Activated T-cell treated with anti-CD3 and anti-CD28 coated beads, Interleukin-2, amount 50 U/mL, for 72 hours (primary cell): ENCODE measurements at places on chromosomes 1 and 21. TPM values are rescaled to one million over a fixed set of nuclear protein-coding genes. Genes with fewer than 3 reads are reported as not detected.
A peak's percentile ranks its signal among the peaks of the same experiment; 100 is the strongest.

- DNase-seq = no peak
These were observed 27.2 kb downstream of the ADGRL2 start for GRCh38 chr1:81827942-81828341.

DNA sequence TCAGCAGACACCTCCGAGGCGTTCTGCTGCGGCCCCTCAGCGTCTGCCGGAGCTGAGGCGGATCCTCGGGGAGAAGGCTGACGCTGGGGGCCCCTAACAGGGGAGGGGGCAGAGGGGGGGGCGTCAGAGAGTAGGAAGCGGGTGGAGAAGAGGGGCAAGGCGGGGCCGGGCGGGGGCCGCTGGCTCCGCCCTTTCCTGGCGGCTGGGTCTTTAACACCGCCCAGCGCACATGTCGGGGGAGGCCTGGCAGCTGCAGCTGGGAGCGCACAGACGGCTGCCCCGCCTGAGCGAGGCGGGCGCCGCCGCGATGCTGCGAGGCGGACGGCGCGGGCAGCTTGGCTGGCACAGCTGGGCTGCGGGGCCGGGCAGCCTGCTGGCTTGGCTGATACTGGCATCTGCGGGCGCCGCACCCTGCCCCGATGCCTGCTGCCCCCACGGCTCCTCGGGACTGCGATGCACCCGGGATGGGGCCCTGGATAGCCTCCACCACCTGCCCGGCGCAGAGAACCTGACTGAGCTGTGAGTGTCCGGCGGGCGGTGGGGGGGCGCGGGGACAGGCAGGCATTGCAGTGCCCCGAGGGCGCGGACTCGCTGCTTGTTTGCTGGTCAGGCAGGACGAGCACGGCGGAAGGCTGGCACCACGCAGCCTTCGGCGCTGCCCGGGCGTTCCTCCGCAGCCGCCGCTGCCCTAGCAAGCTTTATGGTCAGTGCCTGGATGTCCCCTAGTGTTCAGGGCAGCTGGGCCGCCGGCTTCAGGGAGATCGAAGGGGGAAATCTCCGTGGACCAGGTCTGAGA lies at the start of gene NTRK1:
Gene NTRK1, plus strand, starts transcription at position 238 of the 796 bp plus-strand sequence. Its CDS starts 70 bp downstream, at position 308.
- peak; percentile 74 for DNase-seq

DNA sequence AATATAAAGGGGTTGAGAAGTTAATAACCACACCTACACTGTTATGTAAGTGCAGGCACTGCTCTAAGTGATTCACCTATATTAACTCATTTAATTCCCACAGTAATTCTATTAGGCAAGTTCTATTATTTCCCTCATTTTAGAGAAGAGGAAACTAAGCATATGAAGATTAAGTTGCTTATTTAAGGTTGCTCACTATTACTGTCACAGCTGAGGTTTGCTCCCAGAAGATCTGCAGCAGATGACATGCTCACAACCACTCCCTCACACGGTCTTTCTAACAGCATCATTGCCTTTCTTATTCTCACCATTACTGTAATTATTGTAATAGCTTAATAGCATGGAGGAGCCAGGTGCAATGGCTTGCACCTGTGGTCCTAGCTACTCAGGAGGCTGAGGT lies 196.4 kb upstream of the GREM2 start:
- DNase-seq = no peak

DNA sequence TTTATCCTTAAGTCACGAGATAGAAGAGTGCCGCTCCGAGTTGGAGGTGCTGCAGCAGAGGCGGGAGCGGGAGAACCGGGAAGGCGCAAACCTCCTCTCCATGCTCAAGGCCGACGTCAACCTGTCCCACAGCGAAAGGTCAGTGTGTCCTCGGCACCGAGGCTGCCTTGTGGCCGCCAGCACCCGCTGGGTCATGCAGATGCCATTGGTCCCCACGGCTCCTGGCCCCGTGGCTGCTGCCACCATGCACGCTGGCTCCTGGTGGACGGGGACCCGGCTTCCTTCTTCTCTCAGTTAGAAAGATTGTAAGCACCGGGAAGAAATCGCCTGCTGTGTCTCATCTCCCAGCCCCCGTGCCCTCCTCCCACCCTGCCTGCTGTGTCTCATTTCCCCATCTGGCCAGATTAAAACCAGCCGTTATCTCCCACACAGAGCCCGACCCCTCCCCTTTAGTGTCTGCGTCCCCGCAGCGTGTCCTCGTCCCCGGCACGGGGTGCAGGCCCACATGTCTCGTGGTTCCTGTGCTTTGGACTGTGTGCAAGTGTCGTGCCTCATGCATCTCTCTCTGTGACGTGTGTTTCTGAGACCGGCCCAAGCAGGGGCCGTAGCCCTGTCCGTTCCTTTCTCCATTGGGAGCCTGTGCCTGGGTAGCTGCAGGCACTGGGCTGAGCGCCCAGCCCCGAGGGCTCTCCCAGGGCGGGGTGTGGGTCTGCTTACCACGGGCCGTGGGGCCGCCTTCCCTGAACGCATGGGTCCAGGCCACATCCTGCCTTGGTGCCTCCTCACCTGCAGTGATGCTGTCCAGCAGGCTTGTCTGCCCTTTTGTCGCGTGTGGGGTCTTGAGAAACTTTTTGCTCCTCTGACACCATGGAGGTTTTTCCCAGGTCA lies 62.1 kb downstream of the PCNT start:
- DNase-seq = no peak

- no peak for DNase-seq
These were observed 26.2 kb upstream of the PADI4 start for GRCh38 chr1:17281775-17282181.

DNA sequence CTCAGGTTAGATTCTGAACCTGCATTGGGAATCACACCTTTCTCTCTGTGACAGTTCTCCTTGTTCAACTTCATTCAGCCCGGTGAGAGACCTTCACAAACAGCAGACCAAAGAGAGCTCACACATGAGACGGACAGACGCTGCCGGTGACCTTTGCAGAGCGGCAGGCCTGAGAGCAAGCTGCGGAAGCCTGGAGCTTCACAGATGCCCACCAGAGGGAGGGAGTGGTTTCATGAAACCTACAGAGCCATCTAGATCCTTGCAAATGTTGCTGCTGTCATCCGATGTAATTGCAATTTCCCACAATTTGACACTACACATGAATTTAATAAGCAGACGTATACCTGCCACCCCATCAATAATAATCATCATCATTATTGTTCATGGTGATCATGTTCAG lies 39.4 kb downstream of the GRIK3 start:
- no peak for DNase-seq

DNA sequence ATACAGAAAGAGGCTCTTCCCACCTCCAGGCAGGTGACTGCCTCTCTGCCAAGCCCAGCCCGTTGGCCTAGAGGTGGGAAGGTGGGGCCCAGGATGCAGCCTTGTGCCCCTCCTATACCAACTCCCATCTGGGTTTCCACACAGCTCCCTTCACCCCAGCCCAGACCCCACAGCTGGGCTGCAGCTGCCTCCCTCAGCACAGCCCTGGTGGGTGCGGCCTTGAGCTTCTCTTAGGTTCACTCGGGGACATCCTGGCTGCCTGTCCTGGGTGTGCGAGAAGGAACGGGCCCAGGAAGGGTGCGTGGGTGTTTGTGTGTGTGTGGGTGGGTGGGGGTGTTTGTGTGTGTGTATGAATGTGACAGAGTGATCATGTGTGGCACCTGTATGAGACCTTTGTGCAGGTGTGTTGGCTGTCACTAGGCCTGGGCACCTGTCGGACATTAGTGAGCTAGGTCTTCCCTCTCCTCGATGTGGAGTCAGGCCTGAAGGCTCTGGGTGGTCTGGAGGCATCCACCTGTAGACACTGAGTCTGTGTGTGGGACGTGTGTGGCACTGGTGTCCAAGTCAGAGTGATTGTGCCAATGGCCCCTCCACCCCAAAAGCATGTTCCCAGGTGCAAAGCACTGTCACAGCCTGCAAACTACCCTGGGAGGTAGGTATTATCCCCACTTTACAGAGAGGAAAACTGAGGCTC lies 30.7 kb downstream of the FOXO6 start:
- no peak for DNase-seq

DNA sequence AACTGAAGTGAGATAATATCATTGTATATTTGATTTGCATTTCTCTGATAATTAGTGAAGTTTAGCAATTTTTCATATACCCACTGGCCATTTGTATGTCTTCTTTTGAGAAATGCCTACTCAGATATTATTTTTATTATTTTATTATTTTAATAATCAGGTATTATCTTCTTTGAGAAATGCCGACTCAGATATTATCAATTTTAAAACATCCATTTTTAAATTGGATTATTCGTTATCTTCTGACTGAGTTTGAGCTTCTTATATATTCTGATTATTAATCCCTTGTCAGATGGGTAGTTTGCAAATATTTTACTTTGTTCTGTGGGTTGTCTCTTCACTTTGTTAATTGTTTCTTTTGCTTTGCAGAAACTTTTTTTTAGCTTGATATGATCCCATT lies 37.7 kb downstream of the KMO start:
- DNase-seq = no peak

GRCh38 chr1:61436016-61436415 lies 288.9 kb downstream of the TM2D1 start:
- DNase-seq = no peak

GRCh38 chr1:9884805-9885204 lies 25.3 kb downstream of the CTNNBIP1 start:
- DNase-seq = no peak

DNA sequence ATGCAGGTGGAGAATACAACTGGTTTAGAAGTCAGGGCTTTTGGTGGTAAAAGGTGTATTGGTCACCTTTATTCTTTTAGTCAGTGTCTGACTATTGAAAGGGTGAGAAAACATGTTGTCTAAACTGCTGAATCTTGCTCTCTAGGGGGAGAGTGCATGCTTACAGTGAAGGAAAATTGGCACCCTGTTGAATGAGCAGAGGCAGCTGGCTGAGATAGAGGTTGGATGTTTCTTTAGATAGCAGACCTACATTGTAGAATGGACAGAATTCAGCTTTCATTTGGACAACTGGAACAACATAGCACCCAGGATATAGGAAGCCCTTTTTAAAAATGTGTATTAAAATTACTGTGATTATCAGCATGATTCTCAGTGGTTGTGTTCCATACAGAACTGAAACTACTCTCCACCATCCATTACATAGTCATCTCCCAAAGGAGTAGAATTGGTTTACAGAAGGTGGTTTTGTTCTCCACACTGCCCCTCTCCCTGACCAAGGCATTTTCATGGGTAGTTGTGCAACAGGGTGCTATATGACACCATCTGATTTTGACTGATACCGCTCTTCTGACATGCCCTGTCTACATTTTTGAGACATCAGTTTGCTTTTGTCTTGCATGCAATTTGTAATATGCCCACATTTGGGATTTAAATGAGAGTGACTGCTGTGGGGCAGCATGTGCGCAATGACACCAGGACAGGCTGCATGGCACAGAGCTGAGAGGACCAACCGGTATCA lies 16.2 kb downstream of the RHOU start:
- no peak for DNase-seq

DNA sequence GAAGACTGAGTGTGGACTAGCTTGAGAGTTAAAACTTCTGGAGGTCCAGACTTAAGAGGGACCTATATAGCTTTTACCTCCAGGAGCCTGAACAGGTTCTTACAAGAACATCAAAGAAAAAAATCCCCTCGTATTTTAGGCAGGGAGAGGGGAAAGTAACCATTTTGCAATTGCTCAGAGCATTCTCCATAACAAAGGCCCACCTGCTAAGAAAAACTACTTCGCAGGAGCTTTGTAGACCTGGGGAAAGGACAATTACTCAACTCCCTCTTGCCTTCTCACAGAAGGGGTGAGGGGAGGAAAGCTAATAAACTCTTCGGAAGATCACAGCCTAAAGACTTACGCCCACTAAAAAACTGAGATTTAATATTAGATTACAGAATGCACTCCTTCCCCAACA lies 86.3 kb downstream of the RERE start:
- no peak for DNase-seq

GRCh38 chr1:37338658-37339057 lies 135.7 kb upstream of the ZC3H12A start:
- DNase-seq = no peak

- DNase-seq = no peak
These were observed 322.4 kb downstream of the SETD4 start for GRCh38 chr21:35737899-35738346.

GRCh38 chr1:160205242-160206035 lies at the start of gene PEA15:
Gene PEA15 (plus strand): TSS chr1:160205384. CDS start chr1:160211545, 6,161 bp downstream.
- peak; percentile 84 for DNase-seq

DNA sequence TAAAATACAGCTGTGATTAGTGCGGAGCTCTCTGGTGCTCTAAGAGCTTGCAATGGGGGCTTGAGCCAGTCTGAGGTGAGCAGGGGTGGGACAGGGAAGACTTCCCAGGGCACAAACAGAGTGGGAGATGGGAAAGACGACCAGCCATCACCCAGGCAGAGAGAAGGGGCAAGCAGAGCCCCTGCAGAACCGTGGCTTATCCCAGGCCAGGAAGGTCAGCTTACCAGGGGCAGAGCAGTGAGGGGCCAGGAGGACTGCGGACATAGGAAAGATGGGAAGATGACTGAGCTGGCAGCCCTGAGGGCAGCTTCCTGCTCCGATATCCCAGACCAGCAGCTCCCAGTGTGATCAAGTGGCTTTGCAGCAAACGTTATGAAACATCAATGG lies 55.4 kb upstream of the IFFO2 start:
- no peak for DNase-seq

DNA sequence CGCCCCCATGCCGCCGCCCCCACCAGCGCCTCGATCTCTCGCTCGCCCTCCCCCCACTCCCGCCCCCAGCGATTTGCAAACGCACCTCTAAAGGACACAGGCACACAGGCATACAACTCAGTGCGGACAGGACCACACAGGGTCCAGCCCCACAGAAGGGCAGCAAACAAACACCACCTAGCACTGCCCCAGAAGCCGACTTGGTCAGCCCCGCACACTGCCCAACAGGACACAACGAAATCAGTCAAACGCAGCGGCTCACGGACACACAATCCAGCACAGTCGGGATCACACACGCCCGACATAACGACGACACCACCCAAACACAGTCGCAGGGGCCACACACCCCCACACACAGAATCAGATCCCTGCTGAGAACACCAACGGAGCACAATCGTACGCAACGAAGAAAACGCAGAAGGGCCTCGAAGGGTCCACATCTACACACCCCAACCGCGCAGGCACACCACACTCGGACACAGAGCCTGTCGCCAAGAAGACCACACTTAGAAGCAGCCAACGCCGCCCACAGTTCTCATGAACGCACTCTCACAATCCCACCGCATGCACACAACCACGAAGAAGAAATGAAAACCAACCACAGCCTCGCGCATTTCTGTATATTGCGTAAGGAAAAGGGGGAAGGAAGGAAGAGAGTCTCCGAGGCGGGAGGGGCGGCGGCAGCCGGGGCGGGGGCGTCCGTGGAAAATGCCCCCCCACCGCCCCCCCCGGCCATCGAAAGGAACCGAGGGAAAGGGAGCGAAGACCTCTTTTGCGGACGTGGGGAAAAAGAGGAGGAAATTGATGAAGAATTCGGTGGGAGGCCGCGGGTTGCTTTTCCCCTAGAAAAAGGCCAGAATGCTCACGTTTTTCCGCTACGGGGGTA lies 481 bp downstream of the TAL1 start:
- DNase-seq = peak; percentile 53

DNA sequence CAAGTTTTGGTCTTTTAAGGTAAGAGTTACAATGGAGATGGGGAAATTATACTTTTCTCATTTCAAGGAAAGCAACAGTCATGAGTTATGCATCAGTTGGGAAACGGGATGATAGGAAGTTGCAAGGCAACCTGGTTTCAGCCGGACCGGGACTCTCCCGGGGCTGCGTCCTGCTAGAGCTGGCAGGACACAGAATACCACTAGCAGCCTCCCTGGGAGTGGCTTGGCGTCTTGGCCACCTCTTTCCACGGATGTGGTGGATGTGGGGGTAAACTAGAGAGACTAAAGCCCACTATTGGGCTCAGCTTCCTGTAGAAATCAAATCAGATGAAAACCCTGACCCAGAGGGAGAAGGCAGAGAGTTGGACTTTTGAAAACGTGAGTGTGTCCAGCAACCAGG lies 71.9 kb downstream of the ADARB1 start:
- DNase-seq = no peak

Gene OR2L2
- total RNA-seq = 0.12 TPM

Gene FCRL2
- not detected for total RNA-seq

Gene SLFNL1
- 0.35 TPM for total RNA-seq

Gene NTMT2
- not detected for total RNA-seq

Gene ETV3L
- total RNA-seq = not detected
